Kidney (tissue), 22 donors: ENCODE measurements at places on chromosomes 3 and 15. TPM values are rescaled to one million over a fixed set of nuclear protein-coding genes. Genes with fewer than 3 reads are reported as not detected.

The FOXB1 gene
- not detected for total RNA-seq

The CX3CR1 gene
- 4.4 TPM for total RNA-seq

The CPLX3 gene
- not detected for total RNA-seq

The SLC22A14 gene
- 0.19 TPM for total RNA-seq

The ZNF774 gene
- total RNA-seq: 3.1 TPM

The RHOV gene
- 3.0 TPM for total RNA-seq

The VEPH1 gene
- total RNA-seq: 17.8 TPM

The ZBTB47 gene
- total RNA-seq: 26.6 TPM
